ENCODE measurements at places on chromosomes 12 and 14.

- DNase-seq: no peak
Observed at GRCh38 chr12:58657190-58657589, 263.1 kb downstream of the LRIG3 start.

DNA sequence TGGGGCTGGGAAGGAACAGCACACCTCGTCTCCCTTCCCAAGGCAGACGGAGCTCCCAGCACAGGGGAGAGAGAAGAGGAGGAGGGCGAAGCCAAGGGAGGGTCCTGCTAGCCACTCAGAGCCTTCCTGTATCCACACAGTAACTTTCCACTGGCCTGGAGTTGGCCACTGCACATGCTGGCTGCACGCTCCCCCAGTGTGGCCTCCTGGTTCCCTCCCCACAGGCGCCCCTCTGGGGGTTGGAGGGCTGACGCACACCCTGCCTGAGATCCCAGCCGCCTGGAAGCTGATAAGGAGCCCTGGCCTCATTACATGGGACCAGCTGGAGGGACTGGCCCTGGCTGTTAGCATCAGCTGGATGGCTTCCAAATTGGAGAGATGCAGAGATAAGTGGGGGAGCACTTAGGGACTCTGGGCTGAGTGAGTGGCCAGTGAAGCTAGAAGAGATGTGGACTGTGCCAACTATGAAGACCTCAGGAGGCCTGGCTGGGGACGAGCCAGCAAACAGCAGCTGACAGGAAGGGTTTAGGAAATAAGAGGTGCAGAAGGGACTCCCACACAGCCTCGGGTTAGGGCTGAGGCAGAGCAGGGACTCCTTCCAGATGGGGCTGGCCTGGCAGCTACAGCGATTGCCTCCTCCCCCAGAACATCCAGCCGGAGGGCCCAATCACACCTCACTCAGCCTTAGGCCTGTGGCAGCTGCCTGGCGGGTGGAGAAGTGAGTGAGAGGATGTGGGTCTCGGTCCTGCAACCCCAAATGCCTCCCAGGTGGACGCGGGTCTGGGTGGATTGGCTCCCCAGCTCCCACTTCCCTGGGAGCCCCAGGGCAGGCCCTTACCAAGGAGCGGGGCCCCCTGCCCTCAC lies 26.3 kb upstream of the BCDIN3D start:
- DNase-seq: peak; percentile 100

- peak; percentile 86 for DNase-seq
Observed at GRCh38 chr14:80388980-80389711, 177.8 kb upstream of the DIO2 start.

DNA sequence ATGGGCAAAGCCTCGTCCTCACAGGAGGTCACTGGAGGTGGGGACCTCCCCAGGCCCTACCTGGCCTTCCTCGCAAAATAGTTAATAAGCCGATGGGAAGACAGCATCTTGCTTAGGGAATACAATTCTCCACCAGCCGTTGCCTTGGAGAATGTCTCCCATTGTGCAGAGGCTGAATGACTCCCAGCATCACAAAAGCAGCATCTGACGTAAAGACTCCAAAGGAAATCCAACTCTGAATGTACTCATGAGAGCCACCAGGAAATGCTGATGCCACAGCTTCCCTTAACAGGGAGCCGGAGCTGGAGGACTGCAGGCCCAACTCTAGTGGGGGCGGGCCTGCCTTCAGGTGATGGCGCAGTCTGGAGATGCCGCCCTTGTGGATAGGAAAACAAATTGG lies 15.5 kb downstream of the CCDC63 start:
- no peak for DNase-seq

GRCh38 chr12:93319523-93320050 lies 58.1 kb upstream of the NUDT4 start:
- peak; percentile 36 for DNase-seq

GRCh38 chr14:80959496-80959895 lies 4.1 kb downstream of the TSHR start:
- DNase-seq: peak; percentile 18

DNA sequence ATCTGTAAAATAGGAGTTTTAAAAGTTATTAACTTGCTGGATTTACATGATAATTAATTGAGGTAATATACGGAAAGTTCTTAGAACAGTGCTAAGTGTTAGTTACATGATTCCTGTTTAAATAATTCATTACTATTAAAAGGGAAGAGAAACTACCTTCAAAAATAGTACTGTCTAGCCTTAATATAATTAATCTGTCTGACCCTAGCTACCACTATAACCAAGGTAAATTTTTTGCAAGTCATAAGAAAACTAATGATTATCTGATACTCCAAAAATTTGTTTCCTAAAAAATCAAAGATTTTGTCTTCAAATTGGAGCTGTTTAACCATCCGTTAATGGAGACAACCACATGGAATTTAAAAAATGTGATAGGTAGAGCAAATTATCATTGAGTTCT lies 294.3 kb upstream of the FBXO33 start:
- DNase-seq: no peak

- no peak for DNase-seq
Observed at GRCh38 chr14:68513838-68514607, 278.8 kb downstream of the ZFP36L1 start.

- DNase-seq: no peak
Observed at GRCh38 chr12:89469361-89469760, 55.2 kb downstream of the GALNT4 start.

- DNase-seq: no peak
Observed at GRCh38 chr12:51846271-51846691, 2.2 kb downstream of the FIGNL2 start.

- peak; percentile 13 for DNase-seq
Observed at GRCh38 chr12:81167694-81168093, 89.8 kb downstream of the ACSS3 start.

All from fibroblast of villous mesenchyme (primary cell).